ENCODE measurements at places on chromosomes 1 and 21.

DNA sequence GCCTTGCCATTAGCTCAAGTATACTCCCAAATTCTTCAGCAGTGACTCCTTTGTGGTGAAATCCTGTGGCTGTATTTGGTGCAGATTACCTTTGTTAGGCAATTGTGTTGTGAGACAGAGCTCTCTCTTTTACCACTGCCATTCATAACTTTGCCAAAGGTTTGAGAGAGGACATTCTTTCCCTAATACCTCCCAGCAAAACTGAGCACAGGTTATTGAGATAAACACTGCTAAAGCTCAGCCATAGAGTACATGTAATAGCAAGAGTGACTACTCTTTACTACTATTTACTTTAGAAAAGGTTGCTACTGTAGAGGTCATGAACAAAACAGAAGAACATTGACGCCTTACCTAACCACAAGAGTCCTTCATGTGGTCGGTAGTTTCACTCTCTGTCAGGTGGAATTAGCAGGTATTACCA is 514.0 kb upstream of the ADAMTS5 start:
- no peak for DNase-seq

- DNase-seq: no peak
These were observed 9.6 kb upstream of the PLA2G4A start for GRCh38 chr1:186819126-186819525.

DNA sequence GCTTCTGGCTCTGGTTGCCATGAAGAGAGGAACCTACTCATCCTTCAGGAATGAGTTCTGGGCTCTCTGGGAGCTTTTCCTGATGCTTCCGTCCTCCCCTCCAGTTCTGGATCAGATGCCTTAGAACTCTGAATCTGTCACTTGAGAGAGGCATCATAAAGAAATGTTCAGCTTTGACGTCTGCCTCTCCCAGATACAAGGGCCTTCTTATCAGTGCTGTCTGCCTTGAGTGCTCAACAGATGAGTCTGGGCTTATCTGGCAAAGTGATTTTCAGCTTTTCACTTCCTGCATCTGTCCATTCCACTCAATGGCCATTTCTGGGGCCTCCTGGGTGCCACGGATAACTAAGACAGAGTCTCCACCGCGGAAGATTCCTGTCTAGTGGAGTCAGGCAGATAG is 12.3 kb upstream of the OTUD3 start:
- no peak for DNase-seq

DNA sequence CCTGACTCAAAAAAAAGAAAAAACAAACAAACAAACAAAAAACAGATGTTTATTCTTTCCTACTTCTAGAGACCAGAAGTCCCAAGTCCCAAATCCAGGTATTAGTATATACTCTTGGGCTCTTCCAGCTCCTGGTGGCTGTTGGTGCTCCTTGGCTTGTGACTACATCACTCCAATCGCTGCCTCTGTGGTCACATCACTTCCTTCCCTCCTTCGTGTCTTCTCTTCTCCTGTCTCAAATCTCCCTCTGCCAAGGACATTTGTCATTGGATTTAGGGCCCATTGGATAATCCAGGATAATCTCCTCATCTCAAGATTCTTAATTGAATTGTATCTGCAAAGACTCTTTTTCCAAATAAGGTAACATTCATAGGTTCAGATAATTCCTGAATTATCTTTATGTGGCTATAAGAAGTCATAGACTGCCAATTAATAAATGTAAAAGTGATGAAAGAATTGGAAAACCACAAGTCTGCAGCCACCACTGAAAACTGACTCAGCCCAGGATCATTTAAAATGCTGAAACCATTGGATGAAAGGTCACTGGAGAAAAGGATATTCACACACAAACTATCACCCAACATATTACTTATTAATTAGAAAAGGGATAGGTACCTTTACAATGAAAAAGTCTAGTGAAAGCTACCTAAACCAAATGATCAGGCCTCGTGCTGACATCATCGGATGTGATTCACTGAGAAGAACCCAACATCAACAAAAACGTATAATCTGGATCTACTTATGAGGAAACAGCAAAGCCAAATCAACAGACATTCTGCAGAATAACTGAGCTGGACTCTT is 67.1 kb downstream of the ZNF281 start:
- DNase-seq: no peak

Data from NCI-H1105 treated with DMSO at 0.1 percent for 48 hours (cell line).